ENCODE measurements at places on chromosomes 2 and 18.

DNA sequence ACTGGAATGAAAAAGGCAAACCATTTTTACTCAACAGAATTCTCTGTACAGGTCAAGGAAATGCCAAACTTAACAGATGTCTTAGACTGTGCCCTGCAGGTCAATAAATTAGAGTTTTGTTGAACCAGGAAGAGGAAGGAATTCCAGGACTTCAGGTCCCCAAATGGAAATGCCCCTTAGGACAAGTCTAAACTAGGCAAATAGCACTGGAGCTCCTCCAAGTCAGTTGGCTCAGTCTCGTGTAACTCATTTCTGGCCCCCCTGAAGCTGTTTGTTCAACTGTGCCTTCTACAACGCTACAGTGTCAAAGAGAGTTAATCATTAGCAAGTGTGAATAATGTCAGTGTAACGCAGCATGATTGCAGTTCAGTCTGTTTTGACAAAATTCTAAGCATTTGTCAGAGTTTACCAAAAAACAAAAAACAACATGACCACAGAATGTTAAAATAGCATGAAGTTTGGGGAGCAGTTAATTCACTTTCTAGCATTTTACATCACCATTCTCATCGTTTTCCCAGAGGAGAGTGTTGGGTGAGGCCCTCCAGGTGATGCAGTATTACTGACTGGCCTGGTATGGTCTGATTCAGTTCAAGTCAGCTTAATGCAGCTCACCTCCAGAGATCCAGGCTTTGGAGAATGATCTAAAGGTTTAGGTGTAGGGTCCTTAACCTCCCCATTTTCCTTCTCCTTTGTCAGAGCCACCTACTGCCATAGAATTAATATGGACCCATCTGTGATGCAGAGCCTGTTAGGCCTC, 108.1 kb downstream of the AQP4 start:
- DNase-seq: no peak

- no peak for DNase-seq
Measured at GRCh38 chr2:11863103-11863502, 116.7 kb downstream of the LPIN1 start.

GRCh38 chr2:122748552-122749011, 993.1 kb downstream of the TSN start:
- no peak for DNase-seq

- no peak for DNase-seq
Measured at GRCh38 chr2:218964041-218964771, 4.7 kb downstream of the CDK5R2 start.

- DNase-seq: no peak
Measured at GRCh38 chr2:195670191-195670590, 13.2 kb downstream of the SLC39A10 start.

GRCh38 chr2:161552015-161552414, 72.2 kb upstream of the SLC4A10 start:
- no peak for DNase-seq

DNA sequence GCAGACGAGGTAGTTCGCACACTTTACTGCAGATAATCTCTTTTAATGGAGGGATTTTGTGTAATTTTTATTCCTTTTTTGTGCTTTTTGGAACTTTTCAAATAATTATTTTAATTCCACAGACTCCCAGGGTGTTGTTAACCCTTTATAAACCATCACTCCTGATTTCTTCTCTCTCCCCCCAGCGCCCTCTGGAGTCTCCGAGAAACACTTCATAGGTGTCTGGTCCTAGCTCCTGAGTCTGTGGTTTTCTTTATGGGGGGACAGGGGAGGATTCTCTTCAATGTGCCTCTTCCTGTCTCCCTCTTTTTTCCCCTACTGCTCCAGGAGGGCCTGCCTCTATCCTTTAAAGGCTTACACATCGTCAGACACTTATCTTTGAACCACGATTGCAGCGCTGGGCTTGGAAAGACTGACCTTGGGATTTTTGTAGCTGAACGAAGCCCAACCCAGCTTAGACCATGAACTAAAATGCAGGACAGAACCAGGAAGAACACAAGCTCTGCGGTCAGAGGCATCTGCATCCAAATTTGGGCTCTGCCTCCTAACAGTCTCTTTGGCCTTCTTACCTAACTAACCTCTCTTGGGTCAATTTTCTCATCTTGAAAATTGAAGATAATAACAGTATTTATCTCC, 7.1 kb upstream of the PKDCC start:
- DNase-seq: no peak

DNA sequence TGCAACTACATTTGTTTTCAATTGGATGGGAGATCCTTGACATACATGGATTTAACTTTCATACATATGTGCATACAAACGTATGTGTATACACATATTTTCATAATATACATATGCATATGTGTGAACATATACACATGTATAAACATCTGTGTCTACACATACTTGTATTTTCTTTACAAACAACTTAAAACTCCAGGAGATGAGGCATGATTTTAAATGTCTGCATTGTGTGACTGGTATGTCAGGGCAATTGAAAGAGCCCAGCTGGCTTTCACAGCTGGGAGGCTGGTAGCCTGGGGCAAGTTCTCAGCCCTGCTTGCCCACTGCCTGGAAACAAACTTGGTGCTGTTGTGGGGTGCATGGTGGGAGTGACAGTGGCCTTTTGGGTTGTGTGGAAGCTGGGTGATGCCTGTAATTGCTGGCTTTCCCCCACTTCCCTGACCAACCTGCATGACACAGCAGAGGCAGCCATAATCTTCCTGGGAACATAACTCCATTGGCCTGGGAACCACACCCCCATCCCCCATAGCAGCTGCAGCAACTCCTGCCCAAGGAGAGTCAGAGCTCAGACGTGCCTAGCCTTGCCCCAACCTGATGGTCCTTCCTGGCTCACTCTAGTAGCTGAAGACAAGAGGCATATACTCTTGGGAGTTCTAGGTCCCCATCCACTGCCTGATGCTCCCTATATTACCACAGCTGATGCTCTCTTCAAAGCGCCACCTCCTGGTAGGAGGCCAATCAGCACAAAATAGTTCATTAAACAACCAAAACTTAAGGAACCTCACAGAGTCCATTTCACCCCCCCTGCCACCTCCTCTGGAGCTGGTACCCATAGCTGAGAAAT, 158.3 kb downstream of the CERS6 start:
- no peak for DNase-seq

GRCh38 chr18:50830544-50830943, 10.7 kb upstream of the MRO start:
- DNase-seq: no peak

DNA sequence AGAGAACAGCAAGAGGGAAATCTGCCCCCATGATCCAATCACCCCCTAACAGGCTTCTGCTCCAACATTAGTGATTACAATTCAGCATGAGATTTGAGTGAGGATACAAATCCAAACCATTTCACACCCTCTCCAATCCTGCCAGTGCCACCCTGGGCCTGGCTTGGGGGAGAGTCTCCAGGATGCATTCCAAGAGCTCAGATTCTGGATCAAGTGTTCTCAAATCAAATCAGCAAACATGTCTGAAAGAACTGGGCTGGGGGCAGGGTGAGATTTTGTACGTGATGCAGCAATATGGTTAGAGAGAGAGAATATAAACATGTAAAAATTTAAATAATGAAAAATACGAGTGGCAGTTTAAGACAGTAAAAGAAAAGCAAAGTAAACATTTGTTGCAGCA, 2100.9 kb upstream of the CELF4 start:
- no peak for DNase-seq

DNA sequence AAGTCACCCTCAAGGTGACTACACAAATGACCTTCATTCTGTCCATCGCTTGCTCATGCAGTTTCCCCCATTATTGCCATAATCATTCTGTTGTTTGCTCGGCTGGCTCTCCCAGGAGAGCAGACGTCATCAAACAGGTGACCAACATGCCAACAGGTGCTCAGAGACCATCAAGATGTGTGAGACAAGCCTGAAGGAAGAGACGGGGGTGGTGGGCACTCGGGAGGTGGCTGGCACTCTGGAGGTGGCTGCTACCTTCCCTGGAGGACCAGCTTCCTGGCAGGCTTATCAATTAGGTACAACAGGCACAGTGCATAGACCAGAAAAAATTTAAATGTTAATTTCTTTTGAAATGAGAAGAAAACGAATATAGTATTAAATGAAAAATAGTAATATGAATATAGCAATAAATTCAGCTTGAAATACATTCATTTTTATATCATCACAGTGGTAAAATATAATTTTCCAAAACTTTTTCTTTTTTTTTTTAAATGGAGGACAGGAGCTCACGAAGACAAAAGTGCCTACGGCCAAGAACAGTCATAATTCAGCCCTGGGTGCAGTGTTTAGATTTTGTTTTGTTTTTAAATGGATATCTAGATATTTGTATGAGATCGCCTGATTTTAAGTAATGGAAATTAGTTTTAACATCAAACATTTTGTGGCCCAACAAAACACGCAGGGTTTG, 16.9 kb upstream of the HAAO start:
- no peak for DNase-seq

GRCh38 chr18:500632-501405, at the start of gene COLEC12:
COLEC12 (minus strand) TSS chr18:500701; CDS start chr18:500514, 187 bp downstream.
- no peak for DNase-seq

DNA sequence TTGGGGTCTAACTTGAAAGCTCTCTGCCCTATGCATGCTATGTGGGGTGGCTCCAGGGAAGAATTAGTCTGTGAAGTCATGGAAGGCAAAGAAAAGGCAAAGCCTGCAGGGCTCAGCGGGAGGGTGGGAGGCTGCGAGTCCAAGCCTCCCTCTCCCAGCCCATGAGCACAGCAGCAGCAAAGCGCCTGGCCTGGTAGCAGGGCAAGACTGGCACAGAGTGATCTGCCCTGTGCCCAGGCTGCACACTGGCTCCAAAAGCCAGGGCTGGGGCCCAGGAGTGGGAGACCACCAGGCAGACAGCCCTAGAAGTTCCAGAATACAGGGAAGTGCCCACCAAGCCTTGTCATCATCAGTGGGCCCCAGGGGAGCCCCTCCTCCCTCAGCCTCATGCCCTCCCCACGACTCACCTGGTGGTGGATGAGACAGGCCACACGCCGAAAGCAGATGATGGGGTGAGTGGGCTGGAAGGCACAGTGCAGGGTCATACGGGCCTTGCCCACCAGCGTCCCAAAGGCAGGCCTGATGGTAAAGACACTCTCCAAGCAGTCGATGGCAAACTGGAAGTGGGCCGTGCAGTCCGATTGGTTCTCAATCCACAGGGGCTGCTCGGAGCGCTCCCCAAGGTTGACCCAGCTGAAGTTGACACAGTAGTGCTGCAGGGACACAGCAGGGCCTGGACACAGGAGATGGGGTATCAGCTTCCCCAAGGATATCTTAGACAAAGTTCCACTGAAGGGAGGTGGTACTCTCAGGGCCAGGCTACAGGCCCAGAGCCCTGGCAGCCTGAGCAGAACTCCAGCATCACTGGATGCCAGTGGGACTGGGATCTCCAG, 12.1 kb downstream of the CFAP65 start:
- DNase-seq: no peak

GRCh38 chr18:21741312-21741561, 645 bp downstream of the MIB1 start:
- no peak for DNase-seq

DNA sequence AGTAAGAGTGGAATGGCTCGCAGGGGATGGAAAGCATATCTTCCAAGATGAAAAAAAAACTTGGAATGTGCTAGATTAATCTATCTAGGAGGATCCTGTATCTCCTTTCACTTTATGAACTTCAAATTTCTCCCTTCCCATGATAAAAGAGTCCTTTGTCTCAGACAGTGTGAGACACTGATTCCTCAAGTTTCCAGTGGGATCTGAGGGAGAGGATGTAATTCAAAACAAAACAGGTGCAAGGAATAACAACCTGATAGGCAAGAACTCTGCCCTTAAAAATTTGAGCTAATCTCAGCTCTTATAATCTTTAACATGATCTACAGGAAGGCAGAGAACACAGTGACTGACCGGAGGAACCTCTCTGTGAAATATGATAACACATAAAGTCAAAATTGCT, 162.0 kb upstream of the ZFP36L2 start:
- no peak for DNase-seq

DNA sequence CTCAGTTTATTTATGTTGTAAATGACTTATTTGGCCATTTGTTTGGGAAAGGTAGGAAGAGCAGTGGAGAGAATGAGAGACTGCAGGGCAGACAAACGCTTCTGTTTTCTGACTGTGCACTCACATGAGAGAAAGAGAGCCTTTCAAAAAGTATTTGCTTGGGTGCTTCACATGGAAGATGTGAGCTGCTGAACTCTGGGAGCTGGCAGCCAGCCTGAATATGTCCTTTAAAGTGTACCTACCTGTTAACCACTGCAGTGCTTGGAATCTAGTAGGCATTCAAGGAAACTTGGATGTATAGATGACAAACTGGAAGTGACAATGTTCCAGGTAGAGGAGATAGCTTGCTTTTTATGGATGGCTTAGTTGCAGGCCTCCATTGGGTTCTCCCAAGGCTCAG, 68.8 kb downstream of the PTPRM start:
- no peak for DNase-seq

GRCh38 chr2:138455691-138456090, 45.9 kb upstream of the SPOPL start:
- no peak for DNase-seq

DNA sequence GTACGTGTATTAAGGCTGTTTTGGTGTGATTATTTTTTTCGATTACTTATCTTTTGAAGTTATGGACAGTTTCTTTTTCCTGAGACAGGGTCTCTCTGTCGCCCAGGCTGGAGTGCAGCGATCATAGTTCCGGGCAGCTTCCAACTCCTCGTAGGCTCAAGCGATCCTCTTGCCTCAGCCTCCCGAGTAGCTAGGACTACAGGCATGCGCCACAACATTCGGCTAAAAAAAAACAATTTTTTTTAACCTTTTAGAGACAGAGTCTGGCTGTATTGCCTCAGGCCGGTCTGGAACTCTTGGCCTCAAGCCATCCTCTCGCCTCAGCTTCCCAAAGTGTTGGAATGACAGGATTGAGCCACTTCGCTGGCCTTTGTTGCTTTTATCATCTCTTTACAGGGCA, 945 bp downstream of the HAT1 start:
- no peak for DNase-seq

DNA sequence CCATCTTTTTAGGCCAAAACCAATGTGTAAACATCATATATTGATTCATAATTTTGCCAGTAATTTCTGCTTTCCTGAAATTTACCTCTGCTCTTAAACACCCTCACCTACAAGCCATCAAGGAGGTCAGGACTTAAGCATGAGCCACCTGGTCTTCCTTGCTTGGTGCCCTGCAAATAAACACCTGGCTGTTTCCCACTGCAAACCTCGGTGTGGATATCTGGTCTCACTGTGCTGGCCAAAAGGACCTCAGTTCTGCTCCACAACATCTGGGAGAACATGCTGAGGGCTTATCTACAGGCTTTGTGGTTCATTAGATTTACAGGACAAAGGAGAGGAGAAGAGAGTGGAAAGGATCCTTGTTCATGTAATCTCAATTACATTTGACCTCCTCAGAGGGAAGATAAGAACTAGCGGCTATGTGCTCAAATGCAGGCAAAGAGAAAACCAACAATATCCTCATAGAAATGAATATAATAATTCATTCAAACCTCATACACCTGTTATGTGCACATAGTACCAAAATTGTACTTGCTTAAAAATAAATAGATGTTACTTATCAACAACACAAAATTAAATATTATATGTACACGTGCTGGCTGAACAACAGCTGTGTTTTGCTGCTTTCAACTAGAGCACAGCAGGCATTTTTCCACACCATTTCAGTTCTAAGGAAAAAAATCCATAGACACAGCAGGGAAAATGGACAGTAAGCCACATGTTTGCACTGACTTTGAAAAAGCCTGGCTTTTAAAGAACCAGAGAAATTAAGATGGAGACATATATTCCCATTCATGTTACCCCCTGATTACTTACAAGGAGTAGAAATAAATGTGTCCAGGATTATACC, 465.1 kb downstream of the LPIN1 start:
- no peak for DNase-seq

All from activated gamma-delta T cell treated with anti-CD3 and anti-CD28 coated beads, Interleukin-2, amount 50 U/mL, for 16 hours (primary cell).